ENCODE measurements at places on chromosomes 2 and 18.

- peak; percentile 90 for DNase-seq
These were observed at the start of gene ORC2 for GRCh38 chr2:200963124-200963917. Gene ORC2 (minus strand): TSS chr2:200963660. CDS start chr2:200958123, 5,537 bp downstream.

- no peak for DNase-seq
These were observed 165.3 kb downstream of the RNF152 start for GRCh38 chr18:61727241-61728193.

DNA sequence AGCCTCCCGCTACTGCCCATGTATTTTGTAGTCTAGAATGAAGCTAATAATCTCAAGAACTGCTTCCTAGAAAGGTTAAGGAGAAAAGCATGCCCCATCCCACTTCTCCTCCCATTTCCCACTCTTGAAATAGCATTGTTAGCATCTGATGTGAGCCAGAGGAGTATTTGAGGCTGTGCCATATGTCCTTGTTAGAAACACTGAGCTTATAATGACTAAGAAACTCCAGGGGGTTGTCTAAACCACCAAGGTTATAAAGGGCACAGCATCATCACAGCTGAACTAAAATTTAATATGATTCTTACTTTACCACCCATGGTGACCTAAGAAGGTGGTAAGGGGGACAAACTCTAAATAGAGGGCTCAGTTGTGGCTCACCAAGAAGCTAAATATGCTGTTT lies 16.6 kb downstream of the TSPYL6 start:
- peak; percentile 87 for DNase-seq

GRCh38 chr2:21256006-21256405 lies 132.2 kb downstream of the TDRD15 start:
- peak; percentile 36 for DNase-seq

GRCh38 chr2:239152239-239152915 lies 248.4 kb downstream of the HDAC4 start:
- DNase-seq, result no peak

All from smooth muscle cell of the brain vasculature (primary cell).